ENCODE measurements at places on chromosomes 3 and 15. TPM values are rescaled to one million over a fixed set of nuclear protein-coding genes. Genes with fewer than 3 reads are reported as not detected.

SH2D7 gene
- not detected for total RNA-seq

SH3GL3 gene
- 1.0 TPM for total RNA-seq

DNA sequence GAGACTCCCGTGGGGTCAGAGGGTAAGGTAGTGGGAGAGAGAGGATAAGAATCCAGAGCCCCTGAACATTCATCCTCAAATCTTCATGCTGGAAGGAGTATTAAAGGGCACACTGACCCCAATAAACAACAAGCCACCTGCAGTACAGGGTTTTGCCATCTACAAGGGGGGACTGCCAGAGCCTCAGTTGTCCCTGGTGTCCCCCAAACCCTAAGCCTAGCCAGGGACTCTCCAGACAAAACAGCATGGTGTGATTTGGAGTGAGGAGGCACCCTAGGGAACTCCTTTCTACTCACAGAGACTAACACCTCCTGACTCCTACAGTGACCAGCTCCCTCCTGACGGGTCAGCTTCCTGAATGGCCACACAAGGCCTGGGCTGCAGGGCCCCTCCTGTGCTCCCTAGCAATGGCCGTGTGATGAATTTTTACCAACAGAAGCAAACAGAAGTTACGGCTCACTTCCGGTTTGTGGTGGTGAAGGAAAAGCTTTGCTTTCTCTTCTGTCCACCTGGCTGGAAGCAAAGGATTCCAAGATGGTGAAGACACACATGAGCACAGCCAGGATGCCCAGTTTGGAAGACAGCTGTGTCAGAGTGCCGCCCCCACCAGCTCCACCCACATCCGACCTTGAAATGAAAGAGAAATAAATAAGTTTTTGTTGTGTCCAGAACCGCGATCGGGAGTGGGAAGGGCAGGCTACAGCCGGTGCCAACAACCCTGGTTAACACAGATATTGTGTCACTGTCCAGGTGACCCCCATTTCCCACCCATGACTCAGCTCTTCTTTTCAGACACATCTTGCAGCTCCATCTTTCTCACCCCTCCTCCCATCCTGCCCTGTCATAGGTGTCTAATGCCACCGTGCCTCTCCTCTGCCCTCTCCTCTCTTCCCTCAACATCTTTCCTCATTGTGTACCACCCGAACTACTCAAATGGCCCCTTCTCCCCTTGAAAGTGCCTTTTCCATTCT is 69.6 kb upstream of the ATP13A3 start:
- no peak for DNase-seq

- DNase-seq: no peak
Measured at GRCh38 chr3:64928683-64929082, 240.9 kb upstream of the ADAMTS9 start.

ABHD14A gene
- 13.8 TPM for total RNA-seq

CCDC33 gene
- 2.5 TPM for total RNA-seq

- no peak for DNase-seq
Measured at GRCh38 chr3:126481808-126482502, 6.3 kb upstream of the ZXDC start.

- DNase-seq: no peak
Measured at GRCh38 chr3:4507024-4507596, 14.0 kb downstream of the ITPR1 start.

GRCh38 chr3:193418576-193419373 is 40.2 kb upstream of the ATP13A5 start:
- no peak for DNase-seq

GRCh38 chr3:174531262-174531982 is 327.7 kb upstream of the NAALADL2 start:
- DNase-seq: no peak

- no peak for DNase-seq
Measured at GRCh38 chr3:176787506-176787905, 409.8 kb downstream of the TBL1XR1 start.

DNA sequence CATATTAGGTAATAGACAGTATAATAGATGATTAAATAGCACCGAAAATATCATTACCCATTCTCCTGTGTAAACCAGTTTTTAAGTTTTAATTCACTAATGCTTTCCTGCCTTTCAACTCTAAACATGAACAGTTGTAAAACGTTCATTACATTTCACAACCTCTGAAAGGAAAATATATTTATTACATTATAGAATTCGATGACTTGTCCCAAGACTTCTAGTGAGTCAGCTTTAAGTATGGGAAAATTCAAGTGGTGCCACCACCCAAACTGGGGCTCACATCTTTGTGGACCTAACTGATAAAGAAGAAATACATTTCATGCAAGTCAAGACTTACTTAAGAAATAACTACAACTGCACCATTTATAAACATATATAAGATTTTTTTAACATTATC is 2.0 kb downstream of the TRIM59 start:
- DNase-seq: no peak

RPS27L gene
- total RNA-seq: 106 TPM

DNA sequence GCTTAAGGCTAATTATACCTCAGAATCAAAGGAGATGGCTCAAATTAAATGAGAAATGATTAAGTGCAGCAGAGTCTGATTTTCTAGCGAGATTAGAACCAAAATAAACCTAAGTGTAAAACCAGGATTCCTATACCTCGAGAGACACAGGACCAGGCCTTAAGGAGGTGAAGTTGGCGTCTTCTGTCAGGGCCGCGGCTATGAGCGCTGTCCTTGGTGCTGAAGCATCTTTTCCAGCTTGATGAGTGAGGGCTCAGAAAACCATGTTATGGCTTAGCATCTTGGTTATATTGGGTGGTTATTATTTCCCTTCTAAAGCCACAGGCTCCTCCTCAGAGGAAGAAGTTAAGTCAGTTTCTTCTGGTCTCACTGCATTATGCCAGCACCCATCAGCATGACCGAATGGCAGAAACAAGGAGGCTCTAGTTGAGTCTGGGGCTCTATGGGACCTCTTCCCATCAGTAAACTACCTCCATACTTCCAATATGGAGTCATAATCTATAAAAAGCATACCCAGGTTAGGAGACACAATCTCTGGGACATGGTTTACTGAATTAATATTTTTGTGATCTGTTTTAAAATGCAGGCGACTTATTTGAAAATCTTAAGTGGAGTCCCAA is 120.1 kb upstream of the NMNAT3 start:
- DNase-seq: no peak

- DNase-seq: no peak
Measured at GRCh38 chr3:140922634-140923033, 19.0 kb upstream of the SLC25A36 start.

- no peak for DNase-seq
Measured at GRCh38 chr15:101536166-101536874, 46.8 kb upstream of the PCSK6 start.

WDR53 gene
- total RNA-seq: 9.2 TPM

DNA sequence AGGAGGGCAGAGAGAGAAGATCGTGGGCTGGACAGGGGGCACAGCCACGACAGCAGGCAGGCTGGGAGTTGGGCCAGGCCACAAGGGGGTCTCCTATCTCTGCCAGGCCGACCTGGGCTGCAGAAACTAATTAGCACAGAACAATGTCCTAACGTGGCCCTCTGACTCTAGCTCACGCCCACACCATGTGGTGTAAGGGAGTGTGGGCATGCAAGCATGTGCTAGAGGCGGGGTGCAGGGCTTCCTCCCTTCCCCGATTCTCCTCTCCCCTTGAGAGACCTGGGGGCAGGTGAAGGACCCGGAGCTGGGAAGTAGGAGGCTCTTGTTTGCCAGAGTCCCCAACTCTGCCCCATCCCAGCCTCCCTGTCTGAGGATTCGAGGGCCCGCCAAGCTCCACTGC is 65.5 kb downstream of the LINGO1 start:
- DNase-seq: no peak

GRCh38 chr3:108610651-108611050 is 21.1 kb downstream of the DZIP3 start:
- DNase-seq: no peak

CNTN6 gene
- 0.12 TPM for total RNA-seq

DNA sequence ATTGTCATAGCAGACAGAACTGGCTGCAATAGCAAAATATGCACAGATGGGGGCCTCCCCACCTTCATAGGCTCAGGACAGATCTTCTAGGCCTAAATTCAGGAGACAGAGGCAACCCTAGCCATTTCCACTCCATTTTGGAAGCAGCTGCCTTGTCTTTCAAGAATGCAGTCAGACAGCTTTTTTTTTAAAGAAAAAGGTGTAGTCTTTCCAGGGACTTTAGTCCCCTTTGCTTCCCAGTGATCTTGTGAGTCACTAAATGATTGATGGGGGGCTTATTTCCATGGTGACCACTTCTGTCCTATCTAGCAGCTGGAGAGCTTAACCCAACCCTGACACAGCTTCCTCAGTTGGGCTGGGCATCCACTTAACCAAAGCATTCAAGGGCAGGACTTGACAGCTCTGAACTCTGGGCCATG is 165.9 kb downstream of the TPRG1 start:
- DNase-seq: no peak

- no peak for DNase-seq
Measured at GRCh38 chr3:37907906-37908305, 46.2 kb downstream of the CTDSPL start.

MKRN3 gene
- not detected for total RNA-seq

GRCh38 chr3:9316881-9317361 is 45.9 kb upstream of the THUMPD3 start:
- DNase-seq: no peak

DNA sequence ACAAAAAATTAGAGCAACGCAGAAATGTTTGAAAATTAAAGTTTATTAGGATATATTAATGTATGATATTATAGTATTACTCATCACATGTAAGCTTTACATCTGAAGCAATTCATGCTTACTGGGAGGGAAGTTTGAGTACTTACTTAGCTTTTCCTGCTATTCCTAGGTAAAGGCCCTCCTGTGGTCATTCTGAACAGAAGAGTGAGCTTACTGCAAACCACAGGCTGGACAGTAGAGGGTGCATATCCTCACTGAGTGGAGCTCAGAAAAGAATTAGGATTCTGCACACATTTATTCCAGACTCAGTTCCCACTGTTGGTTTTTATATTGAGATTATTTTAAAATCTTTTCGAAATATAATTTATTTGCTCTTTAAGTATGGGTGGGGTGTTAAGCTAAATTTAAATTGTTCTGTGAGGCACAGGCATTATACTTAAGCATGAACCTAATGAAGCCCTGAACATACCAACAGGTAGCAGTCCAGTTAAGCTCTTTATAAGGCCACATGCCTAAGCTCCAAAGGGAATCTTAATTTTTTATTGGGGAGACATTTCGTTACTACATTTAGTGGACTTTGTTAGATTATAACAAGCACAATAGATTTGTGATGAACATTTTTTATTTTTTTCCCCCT is 10.2 kb downstream of the MRPS22 start:
- no peak for DNase-seq
